ENCODE measurements at places on chromosomes 6 and 20.

DNA sequence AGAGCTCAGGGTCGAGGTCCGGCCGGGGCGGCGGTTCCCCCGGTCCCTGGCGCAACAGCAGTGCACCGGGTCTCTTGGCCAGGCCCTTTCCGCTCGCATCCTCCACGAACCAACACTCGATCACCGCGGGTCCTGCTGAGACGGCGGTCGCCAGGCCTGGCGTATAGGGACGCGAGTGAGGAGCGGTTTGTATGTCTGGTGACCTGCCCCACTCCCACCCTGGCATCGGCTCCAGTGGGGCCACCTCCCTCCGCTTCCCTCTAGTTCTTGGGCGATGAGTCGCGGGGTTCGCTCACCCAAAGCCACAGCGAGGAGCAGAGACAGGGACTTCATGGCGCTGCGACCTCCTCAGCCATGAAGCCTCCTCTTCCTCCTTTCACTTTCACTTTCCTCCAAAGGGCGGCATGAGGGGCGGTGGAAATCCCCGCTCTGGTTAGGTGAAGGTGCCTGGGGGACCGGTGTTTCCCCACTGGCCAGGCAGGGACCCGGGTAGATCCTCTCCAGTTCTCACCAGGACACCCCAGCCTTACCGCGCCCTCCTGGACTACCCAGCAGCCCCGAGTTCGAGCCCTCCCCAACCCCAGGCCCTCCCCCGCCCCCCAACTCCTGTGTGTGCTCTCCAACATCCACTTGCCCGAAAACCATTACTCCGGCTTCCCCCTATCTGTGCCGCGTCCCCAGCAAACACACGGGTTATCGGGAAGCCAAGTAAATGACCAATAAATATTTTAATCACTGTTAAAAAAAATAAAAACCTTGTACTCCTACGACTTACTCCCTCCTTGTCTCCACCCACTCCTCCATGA, at the start of gene TAPBP:
TAPBP (minus strand) TSS at position 370 of the 806 bp plus-strand sequence; CDS start at position 333, 37 bp downstream.
- peak; percentile 94 for DNase-seq

DNA sequence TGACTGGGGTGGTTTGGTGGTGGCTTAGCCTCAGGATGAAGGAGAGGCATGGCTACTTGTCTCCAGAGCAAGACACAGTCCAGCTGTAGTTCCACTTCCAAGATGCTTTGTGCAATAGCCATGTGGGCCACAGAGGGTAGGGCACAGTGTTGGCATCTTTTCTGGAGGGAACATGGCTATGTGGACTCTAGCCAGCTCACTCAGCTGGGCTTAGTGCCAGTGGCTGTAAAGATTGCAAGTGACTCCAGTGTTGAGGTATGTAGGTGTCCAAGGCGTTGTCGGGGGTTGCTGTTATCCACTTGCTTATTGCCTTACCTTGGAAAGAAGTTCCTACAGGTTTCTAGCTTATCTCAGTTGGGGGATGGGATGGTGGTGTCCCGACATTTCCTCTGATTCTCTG, 233.4 kb downstream of the CD109 start:
- DNase-seq: no peak

GRCh38 chr6:150016324-150017185, 8.8 kb downstream of the RAET1L start:
- DNase-seq: peak; percentile 56

GRCh38 chr20:6660441-6660840, 107.0 kb upstream of the BMP2 start:
- DNase-seq: no peak

GRCh38 chr6:28258877-28259777, at the start of gene NKAPL:
Gene NKAPL, plus strand, starts transcription at chr6:28259297. Its CDS starts 75 bp downstream, at chr6:28259372.
- peak; percentile 81 for DNase-seq

DNA sequence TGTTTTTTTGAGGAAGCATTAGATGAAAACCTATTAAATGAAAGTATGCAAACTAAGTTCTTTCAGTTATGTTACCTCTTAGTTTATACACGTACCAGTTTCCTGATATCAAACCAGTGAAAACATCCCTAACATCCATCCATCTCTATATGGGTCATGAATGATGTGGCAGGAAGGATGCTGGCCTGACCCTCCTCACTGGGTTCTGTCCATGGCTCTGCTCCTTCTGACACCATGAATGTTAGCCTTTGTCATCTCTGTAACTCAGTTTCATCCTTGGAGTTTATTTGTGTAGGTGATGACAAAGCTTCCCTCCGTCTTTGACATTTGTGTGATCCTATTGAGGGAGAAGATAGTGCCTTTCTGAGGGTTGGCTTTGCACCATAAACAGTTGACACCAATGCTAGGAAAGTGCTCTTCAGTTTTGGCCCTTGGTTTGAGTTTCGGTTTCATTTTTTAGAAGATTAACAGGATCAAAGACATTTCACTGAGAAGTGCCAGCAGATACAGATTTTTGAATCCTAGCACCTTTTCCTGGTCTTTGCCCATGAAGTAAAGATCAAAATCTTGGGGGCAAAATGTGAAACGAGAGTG, 72.0 kb upstream of the SCGN start:
- no peak for DNase-seq

DNA sequence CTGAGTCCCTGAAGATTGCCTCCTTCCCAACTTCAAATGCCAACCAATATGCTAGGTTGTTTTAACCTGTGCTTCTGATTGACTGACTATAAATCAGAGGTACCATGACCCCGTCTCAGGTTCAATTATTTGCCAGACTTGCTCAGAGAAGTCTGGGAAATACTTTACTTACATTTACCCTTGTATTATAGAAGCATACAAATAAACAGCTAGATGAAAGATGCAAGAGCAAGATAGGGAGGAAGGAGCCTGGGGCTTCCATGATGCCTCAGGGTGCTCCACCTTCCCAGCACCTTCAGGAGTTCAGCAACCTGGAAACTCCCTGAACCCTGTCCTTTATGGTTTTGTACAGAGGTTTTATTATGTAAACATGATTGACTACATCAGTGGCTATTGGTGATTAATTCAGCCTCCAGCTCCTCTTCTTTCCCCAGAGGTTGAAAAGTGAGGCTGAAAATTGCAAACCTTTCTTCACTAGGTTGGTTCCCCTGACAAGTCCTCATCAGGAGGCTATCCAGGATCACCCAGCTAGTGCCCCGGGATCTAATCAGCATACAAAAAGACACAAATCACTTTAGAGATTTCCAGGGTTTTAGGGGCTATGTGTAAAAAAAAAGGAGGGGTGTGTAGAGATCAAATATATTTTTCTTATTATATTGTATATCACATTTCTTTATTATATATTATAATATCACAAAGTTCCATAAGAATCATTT, 547.7 kb downstream of the EPM2A start:
- DNase-seq: no peak

DNA sequence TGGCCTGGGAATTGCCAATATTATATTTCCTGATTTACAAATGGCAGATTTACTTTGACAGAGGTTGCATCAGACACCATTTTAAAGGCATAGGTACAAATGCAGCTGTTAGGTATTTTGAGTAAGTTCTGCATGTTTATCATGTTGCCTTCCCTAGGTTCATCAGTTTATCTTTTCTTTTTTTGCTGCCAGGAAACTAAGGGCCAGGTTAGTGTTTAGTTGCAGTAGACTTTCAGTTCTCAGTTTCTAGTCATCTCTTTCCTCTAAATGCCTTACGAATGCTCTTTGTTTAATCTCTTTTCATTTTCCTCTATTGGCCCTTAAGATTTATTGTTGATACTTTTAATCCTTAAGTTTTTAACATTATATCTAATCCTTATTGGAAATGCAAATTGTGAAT, 129.9 kb downstream of the SMAP1 start:
- DNase-seq: no peak

DNA sequence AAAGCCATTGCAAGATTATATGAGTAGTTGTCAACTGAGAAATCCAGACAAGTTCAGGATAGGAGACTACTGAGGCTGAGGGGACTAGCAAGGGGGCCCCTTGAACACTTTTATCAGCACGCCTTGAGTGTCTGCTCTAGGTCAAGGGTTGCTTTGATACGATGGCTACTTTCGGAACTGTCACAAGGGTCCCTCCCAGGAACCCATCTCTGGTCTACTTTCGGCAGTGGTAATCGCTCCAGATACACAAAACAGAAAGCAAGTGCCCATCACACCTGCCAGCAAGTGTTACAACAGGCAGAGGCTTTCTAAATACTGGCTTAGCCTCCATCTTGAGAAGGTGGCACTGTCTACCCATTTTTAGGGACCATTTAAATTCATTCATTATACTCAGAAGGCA, 61.1 kb downstream of the GJA10 start:
- no peak for DNase-seq

DNA sequence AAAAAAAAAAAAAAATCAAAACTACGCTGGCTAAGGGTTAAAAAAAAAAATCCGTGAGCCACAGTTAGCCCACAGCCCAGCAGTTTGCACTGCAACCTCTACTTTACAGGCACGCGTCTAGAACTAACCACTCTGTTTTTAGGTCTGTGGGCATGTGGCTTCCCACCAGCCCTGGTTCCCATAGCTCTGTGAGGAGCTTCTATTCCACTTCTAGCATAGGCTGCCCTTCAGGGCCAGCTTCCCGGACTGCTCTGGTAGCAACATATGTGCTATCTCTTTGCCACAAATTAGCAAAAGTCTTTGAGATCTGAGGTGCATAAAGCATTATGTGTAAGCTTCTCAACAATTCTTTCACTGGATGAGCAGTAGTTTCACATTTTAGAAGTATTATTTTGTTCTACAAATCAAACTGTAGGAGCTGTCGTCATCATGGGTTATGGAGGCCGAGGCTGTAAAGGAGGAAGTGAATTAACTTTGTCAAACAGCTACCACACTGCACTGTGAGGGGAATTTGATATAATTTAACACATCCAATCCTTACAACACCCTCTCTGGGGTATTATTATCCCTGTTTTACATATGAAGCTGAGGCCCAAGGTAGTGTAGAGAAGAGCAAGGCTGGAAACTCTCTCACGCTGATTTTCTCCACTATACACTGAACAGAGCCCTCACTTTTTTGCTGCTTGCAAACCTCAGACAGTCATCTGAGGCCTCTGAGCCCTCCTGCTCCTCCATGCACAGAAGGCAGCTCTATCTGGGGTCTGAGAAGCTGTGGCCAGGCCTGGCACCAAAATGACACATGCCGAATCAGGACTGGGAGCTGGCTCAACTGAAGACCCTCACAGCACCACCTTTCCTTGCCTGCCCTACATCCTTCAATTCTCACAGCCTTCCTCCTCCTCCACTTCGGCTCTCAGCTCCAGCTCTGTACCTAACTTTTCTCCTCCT, 35.4 kb downstream of the MAN1A1 start:
- peak; percentile 50 for DNase-seq

- no peak for DNase-seq
Measured at GRCh38 chr20:20327746-20328145, 40.2 kb upstream of the INSM1 start.

DNA sequence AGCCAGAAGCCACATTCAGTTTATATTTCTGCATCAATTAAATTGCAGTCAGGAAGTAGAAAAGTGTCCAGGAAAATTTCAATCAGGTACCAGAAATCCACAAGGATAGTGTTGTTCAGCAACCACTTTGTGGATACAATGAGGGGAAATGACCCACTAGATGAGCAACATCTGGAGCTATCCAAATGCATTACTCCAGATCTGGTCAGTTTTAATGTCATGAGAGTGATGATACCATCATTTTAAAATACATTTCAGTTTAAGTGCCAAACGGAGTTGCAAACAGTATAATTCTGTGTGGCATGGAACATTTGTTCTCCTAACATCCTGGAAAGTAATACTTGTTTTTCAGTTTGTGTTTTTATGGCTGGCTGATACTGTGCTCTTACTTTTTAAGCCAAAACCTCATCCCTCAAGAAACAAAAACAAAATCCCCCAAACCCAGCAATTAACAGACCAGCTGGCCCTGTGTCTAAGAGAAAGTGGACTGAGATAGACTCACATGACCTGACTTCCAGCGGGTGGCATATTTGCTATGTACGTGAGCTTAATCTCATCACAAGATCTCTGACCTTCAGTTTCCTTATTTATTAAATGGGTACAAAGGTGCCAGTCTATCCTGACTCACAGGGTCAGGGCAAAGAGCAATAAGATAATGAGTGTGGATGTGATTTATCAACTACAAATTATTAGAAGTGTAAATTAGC, 58.8 kb upstream of the CNKSR3 start:
- DNase-seq: no peak

DNA sequence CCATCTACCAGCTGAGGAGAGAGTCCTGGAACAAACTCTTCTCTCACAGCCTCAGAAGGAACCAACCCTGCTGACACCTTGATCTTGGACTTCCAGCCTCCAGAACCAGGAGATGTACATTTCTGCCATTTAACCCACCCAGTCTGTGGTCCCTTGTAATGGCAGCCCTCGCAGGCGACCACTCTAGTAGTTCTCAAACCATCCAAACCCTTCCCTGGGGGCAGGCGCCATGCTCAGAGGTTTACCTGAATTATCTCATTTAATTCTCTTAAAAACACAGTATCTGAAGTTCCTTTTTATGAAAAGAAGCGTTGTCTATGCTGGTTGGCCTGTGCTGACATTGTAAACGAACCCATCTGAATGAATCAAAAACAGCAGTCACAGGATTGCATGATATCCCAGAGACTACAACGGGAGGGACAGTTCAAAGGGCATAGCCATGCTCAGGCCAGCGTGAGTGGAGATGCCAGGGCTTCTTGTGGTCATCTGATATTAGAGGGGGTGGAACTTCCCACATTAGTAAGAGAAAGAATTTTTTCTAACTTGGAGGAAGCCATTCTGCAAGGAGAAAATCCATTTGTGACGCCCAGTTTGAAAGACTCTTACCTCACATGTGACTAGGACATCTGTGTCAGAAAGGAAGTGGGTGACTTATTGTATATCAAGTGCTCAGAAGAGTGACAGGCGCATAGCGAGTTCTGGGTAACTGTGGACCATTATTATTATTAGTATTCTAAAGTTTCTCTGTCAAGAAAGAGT, 17.2 kb upstream of the TAGAP start:
- peak; percentile 61 for DNase-seq

GRCh38 chr6:136284909-136285308, 4.7 kb downstream of the BCLAF1 start:
- DNase-seq: peak; percentile 19

GRCh38 chr6:44333942-44334341, 8.5 kb upstream of the SPATS1 start:
- peak; percentile 2 for DNase-seq

DNA sequence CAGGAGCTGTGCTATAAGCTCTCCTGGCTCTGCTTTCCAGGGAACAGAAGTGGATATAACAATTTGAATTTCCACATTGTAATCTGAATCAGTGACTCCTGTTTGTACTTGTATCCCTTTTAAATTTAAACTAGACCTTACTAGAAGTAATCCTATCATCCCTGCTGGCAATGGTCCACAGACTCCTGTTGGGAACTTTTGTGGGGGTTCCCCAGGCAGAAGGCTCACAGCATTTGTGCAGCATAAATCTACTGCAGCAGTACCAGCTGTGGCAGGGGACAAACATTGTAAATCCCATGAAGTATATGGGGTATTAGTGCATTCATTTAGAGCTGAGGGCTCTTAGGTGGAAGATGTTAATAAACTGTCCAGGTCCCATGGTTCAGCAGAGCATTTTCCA, 12.0 kb upstream of the PDCD2 start:
- no peak for DNase-seq

GRCh38 chr6:28474441-28475219, 31.3 kb upstream of the ZSCAN23 start:
- no peak for DNase-seq

Measured in CD4-positive, alpha-beta T cell treated with Interleukin-1 beta for 1 hour (primary cell).